DND-41 (cell line): ENCODE measurements at places on chromosomes 5 and 9.
A peak's percentile ranks its signal among the peaks of the same experiment; 100 is the strongest.

DNA sequence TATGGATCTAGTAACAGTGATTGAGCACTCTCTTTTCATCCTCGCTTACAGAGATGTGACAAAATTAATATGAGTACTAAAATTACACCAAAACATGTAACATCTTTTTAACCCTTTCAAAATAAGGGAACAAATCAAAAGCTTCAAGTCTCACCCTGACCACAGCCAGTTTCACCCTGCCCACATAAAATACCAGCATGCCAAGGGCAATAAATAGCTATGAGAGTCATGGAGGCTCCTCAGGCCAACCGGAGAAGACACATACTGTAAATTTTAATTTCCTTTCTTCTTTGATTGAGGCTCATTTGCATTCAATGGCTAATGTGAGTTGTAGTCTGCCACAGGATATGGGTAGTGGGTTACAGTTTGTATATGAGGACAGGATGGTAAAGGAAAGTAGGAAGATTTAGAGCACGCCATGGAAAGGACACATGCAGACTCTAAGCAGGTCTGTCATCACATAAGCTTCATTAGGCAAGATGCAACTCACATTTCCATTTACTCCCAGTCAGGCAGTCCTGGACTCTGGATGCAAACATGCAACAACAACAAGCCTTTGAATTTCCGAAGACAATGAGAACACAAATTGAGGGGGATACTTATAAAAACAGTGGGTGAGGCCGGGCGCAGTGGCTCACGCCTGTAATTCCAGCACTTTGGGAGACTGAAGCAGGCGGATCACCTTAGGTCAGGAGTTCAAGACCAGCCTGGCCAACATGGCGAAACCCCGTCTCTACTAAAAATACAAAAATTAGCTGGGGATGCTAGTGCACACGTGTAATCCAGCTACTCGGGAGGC is 11.3 kb downstream of the IL4 start:
- no peaks in the 10 kb centered on the region for H3K27me3 ChIP-seq
- DNase-seq = no peak
- no peak overlapping the region for H3K4me3 ChIP-seq
- no peaks in the 10 kb centered on the region for H3K36me3 ChIP-seq

DNA sequence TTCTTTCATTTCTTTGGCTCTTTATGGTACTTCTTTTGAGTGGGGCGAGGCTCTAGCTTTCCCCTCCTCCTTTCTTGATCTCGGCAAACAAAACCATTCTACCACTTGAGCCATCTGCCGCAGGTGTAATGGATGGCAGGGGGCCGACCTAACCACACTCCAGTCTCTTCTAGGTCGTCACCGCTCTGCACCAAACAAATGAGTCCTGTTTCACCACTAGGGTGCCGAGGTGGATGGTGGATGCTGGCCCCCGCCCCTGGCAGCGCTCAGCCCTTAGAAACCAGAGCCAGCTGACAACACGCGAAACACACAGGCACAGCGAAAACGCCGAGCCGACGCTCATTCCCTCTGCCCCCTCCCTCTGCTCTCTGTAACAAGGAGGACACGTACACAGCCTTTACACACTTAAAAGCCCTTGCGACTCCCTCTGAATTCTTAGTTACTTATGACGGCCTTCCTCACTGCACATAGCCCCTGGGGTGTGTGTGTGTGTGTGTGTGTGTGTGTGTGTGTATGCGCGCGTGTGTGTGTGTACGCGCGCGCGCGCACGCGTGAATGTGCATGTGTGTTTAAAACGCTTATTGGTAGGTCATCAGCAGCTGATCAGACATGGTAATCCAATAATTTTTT is 199.4 kb downstream of the MEF2C start:
- H3K27ac ChIP-seq = no peak overlapping the region
- H3K4me3 ChIP-seq = no peak overlapping the region
- no peaks in the 10 kb centered on the region for H3K36me3 ChIP-seq
- peaks cover 13% of the 10 kb centered on the region for H3K27me3 ChIP-seq

- no peak overlapping the region for H3K27ac ChIP-seq
- DNase-seq = no peak
- H3K27me3 ChIP-seq = peaks cover 33% of the 10 kb centered on the region
- H3K4me3 ChIP-seq = no peak overlapping the region
Measured at GRCh38 chr5:93583439-93583767, 381 bp downstream of the NR2F1 start.

DNA sequence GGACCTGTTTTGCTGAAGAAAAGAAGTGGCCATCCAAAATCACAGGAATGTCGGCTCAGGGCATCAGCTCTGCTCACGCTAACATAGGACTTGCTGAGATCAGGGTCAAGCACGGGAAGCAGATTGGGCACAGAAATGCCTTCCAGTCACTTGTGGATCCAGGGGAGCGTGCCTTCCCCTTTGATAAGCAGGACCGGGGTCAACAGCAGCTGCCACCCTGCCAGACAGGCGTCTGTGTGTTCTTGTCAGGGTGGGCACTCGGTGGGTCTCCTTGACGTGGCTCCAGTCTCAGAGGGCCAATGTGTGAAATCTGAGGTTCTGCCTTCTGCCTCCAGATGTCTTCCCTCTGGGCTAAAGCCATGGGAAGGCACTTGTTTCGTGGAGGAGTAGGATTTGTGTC is 313.7 kb upstream of the IRX4 start:
- H3K27ac ChIP-seq = no peak overlapping the region
- H3K27me3 ChIP-seq = peaks cover 7% of the 10 kb centered on the region
- no peaks in the 10 kb centered on the region for H3K4me1 ChIP-seq
- no peak overlapping the region for H3K4me3 ChIP-seq
- H3K36me3 ChIP-seq = no peaks in the 10 kb centered on the region

DNA sequence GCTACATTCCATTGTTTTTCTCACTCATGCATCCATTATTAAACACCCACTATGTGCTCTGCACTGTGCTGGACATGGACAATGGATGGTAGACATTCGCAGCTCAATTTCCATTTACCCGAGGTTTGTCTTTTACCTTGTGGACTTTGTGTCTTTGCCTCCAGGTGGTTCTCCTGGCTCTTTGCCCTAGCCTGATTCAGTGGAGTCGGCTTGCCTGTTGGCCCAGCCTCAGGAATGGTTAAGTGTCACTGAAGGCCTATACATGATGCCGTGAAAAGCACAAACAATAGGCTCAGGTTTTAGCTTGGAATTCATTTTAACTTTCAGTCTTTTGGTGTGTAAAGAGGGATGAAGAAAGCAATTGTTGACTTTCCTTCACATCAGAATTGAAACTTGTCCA is 16.5 kb upstream of the DMRT3 start:
- peaks cover 20% of the 10 kb centered on the region for H3K27me3 ChIP-seq
- DNase-seq = no peak
- no peak overlapping the region for H3K27ac ChIP-seq
- H3K4me3 ChIP-seq = no peak overlapping the region
- H3K4me1 ChIP-seq = no peaks in the 10 kb centered on the region

- H3K27me3 ChIP-seq = no peaks in the 10 kb centered on the region
- no peak for DNase-seq
- no peak overlapping the region for H3K27ac ChIP-seq
- H3K4me1 ChIP-seq = peaks cover 13% of the 10 kb centered on the region
Measured at GRCh38 chr5:171420431-171421241, 1.2 kb downstream of the FGF18 start.

- no peak overlapping the region for H3K4me3 ChIP-seq
- H3K4me1 ChIP-seq = no peaks in the 10 kb centered on the region
- no peaks in the 10 kb centered on the region for H3K27me3 ChIP-seq
- H3K36me3 ChIP-seq = no peaks in the 10 kb centered on the region
- DNase-seq = no peak
Measured at GRCh38 chr9:1879501-1879900, 135.6 kb upstream of the SMARCA2 start.

DNA sequence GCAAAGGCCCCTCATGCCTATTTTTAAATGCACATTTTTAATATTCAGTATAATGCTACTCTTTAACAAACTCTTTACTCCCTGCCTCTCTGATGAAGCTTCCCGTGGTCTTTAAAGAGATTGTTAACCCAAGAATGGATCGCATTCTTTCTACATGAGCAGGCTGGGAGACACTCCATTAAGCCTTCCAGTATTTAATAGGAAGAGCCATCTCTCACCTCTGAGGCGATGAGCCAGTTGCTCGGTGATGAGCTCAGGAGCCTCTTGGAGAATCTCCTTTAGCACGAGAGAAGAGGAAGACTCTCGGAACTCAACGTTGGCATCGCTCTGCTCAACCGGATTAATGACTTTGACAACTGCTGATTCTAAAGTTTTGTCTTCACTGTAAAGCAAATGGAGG is 59.6 kb downstream of the PRUNE2 start:
- no peak overlapping the region for H3K27ac ChIP-seq
- H3K4me1 ChIP-seq = no peaks in the 10 kb centered on the region
- no peaks in the 10 kb centered on the region for H3K27me3 ChIP-seq
- H3K36me3 ChIP-seq = no peaks in the 10 kb centered on the region
- DNase-seq = no peak

- no peak overlapping the region for H3K4me3 ChIP-seq
- H3K36me3 ChIP-seq = no peaks in the 10 kb centered on the region
- no peak for DNase-seq
- H3K4me1 ChIP-seq = no peaks in the 10 kb centered on the region
Measured at GRCh38 chr5:683551-684481, 9.3 kb downstream of the TPPP start.

GRCh38 chr5:126656401-126657007 is 55.8 kb downstream of the PHAX start:
- no peak overlapping the region for H3K27ac ChIP-seq
- H3K4me1 ChIP-seq = no peaks in the 10 kb centered on the region
- DNase-seq = peak; percentile 15
- no peaks in the 10 kb centered on the region for H3K27me3 ChIP-seq
- no peak overlapping the region for H3K4me3 ChIP-seq

DNA sequence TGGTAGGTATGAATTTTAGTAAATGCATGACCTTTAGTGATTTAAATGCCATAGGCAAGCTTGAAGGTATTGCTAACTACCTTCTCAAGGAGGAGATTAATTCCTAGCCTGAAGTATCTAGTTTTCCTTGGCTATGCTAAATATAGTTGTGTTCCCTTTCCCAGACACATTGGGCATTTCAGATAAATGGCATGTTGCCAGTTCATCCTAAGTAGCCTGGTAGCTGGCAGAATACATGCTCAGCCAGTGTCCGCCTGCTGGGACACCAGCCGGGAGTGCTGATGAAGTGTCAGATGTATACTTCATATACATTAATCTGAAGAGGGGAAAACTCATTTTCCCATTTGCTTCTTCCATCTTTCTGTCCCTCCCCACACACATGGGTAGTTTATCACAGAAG is 196.9 kb downstream of the MAST4 start:
- peaks cover 31% of the 10 kb centered on the region; the same call in 1 of the 2 replicates for H3K36me3 ChIP-seq
- no peak overlapping the region for H3K27ac ChIP-seq
- no peak for DNase-seq
- no peaks in the 10 kb centered on the region for H3K27me3 ChIP-seq
- H3K4me1 ChIP-seq = no peaks in the 10 kb centered on the region

- H3K27me3 ChIP-seq = no peaks in the 10 kb centered on the region
- H3K27ac ChIP-seq = no peak overlapping the region
- DNase-seq = no peak
- H3K4me1 ChIP-seq = no peaks in the 10 kb centered on the region
- no peaks in the 10 kb centered on the region for H3K36me3 ChIP-seq
Measured at GRCh38 chr9:70144131-70144503, 100.5 kb downstream of the MAMDC2 start.

DNA sequence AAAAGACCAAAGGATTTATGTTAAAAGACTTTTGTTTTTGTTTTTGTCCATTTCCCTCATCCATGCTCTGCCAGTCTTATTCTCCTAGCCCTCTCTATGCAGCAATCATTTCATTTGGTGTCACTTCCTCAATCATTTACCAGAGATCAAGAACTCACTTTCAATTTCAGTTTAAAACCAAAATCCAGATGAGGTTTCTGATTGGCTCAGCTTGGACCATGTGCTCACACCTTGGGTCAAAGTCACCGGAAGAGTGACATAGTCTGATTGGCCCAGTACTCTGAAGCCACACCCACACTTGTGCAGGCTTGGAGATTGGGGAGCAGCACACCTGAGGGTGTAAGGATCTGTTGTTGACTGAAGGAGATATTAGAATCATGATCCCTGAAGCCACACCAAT is 79.6 kb downstream of the TLR4 start:
- no peak overlapping the region for H3K27ac ChIP-seq
- H3K36me3 ChIP-seq = no peaks in the 10 kb centered on the region
- H3K27me3 ChIP-seq = peaks cover 7% of the 10 kb centered on the region
- peaks cover 17% of the 10 kb centered on the region for H3K4me1 ChIP-seq

GRCh38 chr5:84298628-84299027 is 86.1 kb downstream of the EDIL3 start:
- no peaks in the 10 kb centered on the region for H3K27me3 ChIP-seq
- H3K4me3 ChIP-seq = no peak overlapping the region
- DNase-seq = no peak
- no peak overlapping the region for H3K27ac ChIP-seq
- no peaks in the 10 kb centered on the region for H3K4me1 ChIP-seq
- H3K36me3 ChIP-seq = no peaks in the 10 kb centered on the region

- no peak overlapping the region for H3K4me3 ChIP-seq
- H3K27me3 ChIP-seq = no peaks in the 10 kb centered on the region
- no peaks in the 10 kb centered on the region for H3K36me3 ChIP-seq
- no peaks in the 10 kb centered on the region for H3K4me1 ChIP-seq
- H3K27ac ChIP-seq = no peak overlapping the region
Measured at GRCh38 chr9:111118256-111118948, 80.1 kb upstream of the LPAR1 start.

DNA sequence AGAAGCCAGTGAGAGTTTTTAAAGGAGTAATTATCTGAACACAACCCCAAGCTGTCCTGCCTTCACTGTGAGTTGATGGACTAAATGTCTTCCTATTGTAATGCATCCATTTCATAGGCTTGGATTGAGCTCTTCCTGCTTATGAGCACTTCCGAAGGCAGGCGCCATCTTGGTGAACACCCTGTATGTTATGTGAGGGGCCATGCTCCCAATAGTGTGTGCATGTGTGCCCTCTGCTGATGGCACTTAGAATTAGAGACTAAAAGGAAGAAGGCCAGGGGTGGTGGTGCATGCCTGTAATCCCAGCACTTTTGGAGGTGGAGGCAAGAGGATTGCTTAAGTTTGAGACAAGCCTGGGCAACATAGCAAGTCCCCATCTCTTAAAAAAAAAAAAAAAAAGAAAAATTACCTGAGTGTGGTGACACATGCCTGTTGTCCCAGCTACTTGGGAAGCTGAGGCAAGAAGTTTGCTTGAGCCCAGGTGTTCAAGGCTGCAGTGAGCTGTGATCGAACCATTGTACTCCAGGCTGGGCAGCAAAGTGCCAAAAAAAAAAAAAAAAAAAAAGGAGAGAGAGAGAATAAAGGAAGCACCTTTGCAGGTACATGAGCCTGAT is 65.0 kb downstream of the C9orf152 start:
- no peaks in the 10 kb centered on the region for H3K27me3 ChIP-seq
- peak overlapping the region; percentile 61 for H3K27ac ChIP-seq
- no peak overlapping the region for H3K4me3 ChIP-seq
- DNase-seq = peak; percentile 33
- H3K4me1 ChIP-seq = peaks cover 64% of the 10 kb centered on the region
- peaks cover 53% of the 10 kb centered on the region for H3K36me3 ChIP-seq

- H3K36me3 ChIP-seq = peaks cover 45% of the 10 kb centered on the region
- H3K27ac ChIP-seq = no peak overlapping the region
- no peak for DNase-seq
- no peaks in the 10 kb centered on the region for H3K27me3 ChIP-seq
Measured at GRCh38 chr5:39024884-39025283, 49.3 kb downstream of the RICTOR start.
